Subcutaneous adipose tissue (tissue), 4 donors: ENCODE measurements at places on chromosomes 6 and 20. TPM values are rescaled to one million over a fixed set of nuclear protein-coding genes. Genes with fewer than 3 reads are reported as not detected.

Gene CST2
- total RNA-seq, result not detected

Gene BPIFB4
- not detected for total RNA-seq

Gene ABHD16B
- total RNA-seq, result not detected

Gene ZFP57
- not detected for total RNA-seq

Gene MAK
- not detected for total RNA-seq

Gene BTN1A1
- total RNA-seq, result not detected

Gene PRR3
- total RNA-seq, result 4.4 TPM

Gene OPRL1
- total RNA-seq, result 1.9 TPM

Gene ULBP3
- 1.7 TPM for total RNA-seq

Gene CTCFL
- not detected for total RNA-seq

Gene SLC52A3
- total RNA-seq, result 0.34 TPM

Gene ZKSCAN3
- total RNA-seq, result 4.7 TPM

Gene C6orf15
- total RNA-seq, result not detected

Gene TCF21
- 0.19 TPM for total RNA-seq

Gene LRRC1
- 22.0 TPM for total RNA-seq

Gene NNAT
- 11.9 TPM for total RNA-seq

Gene HRH3
- not detected for total RNA-seq

Gene EGFL8
- total RNA-seq, result 2.9 TPM

Gene HLA-DRB5
- 0.66 TPM for total RNA-seq

Gene SS18L1
- total RNA-seq, result 14.5 TPM

Gene PTCRA
- not detected for total RNA-seq

Gene MLIP
- total RNA-seq, result 3.8 TPM

Gene ANKRD66
- total RNA-seq, result not detected

Gene SYNDIG1
- total RNA-seq, result not detected

Gene FAXC
- total RNA-seq, result under 0.01 TPM

Gene BEND6
- 1.8 TPM for total RNA-seq

Gene WFDC13
- total RNA-seq, result not detected

Gene PAK5
- not detected for total RNA-seq

Gene CFAP61
- 0.68 TPM for total RNA-seq

Gene ZNF165
- total RNA-seq, result 0.38 TPM

Gene MYBL2
- not detected for total RNA-seq

Gene NOL4L
- 5.9 TPM for total RNA-seq

Gene MAP7
- total RNA-seq, result 4.6 TPM

Gene SLC22A3
- 6.8 TPM for total RNA-seq

Gene MDFI
- total RNA-seq, result 1.6 TPM

Gene ELOVL4
- total RNA-seq, result 1.5 TPM

Gene ZSCAN16
- total RNA-seq, result 4.6 TPM

Gene CDSN
- total RNA-seq, result not detected

Gene ISM1
- total RNA-seq, result 16.0 TPM

Gene MRAP2
- 0.17 TPM for total RNA-seq

Gene NRSN1
- total RNA-seq, result 0.34 TPM

Gene ANKRD60
- total RNA-seq, result not detected

Gene LY6G6D
- total RNA-seq, result not detected

Gene UNC5CL
- 1.7 TPM for total RNA-seq

Gene PRRT1
- total RNA-seq, result 0.57 TPM

Gene LST1
- 10.6 TPM for total RNA-seq

Gene PFDN4
- 127 TPM for total RNA-seq

Gene NFKBIL1
- 5.2 TPM for total RNA-seq

Gene TOX2
- 3.1 TPM for total RNA-seq

Gene MLN
- not detected for total RNA-seq

Gene PTK7
- total RNA-seq, result 2.3 TPM

Gene PROKR2
- total RNA-seq, result not detected

Gene DDX27
- 28.8 TPM for total RNA-seq

Gene KCNK16
- not detected for total RNA-seq
